ENCODE measurements at places on chromosomes 16 and 17.

GRCh38 chr17:53724726-53725125 lies 98.0 kb upstream of the KIF2B start:
- no peak for DNase-seq

DNA sequence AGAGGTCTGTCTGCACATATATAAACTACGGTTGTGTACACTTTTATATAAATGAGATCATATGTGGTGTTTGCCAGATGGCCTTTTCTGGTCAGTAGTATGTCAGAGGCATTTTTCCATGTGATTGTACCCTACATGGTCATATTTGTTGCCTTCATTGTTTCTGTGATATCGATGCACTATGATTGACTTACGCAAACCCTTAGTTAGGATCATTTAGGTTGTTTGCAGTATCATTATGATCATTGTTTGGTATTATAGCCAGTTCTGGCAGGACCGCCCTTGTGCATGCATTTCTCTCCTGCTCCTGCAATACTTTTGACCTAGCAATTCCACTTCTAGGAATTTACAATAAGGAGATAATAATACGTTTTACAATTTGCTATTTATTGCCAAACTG lies 169.1 kb downstream of the MSI2 start:
- no peak for DNase-seq

DNA sequence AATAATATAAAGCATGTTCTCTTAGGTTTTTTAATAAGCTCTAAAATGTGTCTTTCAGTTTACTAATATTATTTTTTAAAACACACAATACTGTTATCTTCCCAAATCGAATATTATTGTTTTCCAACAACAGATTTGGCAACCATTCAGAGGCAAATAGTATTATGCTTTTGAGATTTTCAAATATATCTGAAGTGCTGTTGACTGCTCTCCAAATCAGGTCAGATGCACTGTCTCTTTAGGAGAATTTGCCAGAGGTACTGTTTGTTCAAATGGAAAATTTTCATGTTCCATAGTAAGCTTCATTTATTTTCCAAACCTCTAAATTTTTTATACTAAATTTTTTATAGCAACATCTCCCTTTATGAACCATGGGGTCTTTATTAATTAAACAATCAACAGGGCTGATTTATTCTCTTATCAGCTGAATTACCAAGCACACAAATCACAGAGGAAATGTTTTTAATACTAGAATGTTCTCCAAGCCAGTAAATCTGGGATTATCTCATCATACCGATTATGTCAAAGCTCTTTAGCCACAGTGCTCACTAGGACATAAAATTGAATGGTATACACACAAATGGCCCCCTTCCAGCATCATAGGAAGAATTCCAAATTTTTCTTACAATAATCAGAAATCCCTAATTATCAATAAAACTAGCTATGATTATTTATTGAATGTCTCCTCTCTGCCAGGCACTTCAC lies 108.8 kb upstream of the HLF start:
- no peak for DNase-seq

DNA sequence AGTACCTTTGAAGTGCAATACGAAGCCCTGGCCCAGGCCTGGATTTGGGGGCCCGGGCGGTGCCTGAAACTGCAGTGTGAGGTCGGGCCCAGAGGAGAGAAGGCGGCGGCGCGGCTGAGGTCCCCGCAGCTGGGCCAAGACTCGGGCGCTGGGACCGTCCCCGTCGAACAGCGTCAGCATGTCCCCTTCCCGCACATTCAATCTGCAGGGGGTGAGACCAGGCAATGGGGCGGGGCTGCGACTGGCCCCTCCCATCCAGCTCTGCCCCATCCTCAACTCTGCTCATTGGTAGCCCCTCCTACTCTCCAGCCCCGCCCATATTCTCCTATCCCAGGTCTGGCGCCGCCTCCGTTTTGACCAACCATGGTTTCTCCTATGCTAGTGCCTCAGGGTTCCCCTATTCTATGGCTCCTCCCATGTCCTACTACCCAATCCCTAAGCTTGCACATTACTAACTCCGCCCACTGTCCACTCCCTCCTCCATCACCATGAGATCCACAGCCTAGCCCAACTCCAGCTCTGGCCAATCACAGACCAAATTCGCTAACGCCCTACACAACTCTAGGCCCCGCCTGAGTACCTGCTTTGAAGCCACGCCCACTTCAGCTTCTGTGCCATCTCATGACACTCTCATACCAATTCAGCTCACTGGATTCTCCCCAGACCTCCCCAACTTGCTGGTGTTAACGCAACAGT lies 14.4 kb upstream of the CDIPT start:
- peak; percentile 77 for DNase-seq

DNA sequence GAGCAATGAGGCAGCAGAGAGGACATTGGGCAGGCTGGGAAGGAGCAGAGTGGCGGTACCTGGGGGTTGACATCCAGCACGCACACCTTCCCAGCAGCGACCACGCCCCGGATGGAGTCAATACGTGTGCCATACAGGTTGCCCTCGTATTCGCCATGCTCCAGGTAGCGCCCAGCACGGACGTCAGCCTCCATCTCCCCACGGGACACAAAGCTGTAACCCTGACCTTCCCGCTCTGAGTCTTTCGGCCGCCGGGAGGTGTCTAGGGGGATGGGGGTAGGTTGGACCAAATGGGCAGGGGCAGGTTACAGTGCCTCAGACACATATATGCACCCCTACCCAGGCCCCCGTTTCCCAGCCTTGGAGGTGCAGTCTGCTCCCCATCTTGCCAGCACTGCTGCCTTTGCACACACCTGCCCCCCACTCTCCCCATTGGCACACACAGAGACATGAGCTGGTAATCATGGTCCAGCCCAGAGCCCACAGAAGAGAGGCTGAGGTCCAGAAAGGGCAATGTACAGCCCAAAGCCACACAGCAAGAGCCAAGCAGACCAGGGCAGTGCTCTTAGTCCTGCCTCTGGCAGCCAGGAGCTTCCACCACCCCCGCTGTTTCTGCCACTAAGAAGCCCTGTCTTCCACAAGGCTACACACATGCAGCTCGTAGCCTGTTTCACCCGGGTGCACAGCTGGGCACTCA lies 27.5 kb downstream of the MPP2 start:
- no peak for DNase-seq

DNA sequence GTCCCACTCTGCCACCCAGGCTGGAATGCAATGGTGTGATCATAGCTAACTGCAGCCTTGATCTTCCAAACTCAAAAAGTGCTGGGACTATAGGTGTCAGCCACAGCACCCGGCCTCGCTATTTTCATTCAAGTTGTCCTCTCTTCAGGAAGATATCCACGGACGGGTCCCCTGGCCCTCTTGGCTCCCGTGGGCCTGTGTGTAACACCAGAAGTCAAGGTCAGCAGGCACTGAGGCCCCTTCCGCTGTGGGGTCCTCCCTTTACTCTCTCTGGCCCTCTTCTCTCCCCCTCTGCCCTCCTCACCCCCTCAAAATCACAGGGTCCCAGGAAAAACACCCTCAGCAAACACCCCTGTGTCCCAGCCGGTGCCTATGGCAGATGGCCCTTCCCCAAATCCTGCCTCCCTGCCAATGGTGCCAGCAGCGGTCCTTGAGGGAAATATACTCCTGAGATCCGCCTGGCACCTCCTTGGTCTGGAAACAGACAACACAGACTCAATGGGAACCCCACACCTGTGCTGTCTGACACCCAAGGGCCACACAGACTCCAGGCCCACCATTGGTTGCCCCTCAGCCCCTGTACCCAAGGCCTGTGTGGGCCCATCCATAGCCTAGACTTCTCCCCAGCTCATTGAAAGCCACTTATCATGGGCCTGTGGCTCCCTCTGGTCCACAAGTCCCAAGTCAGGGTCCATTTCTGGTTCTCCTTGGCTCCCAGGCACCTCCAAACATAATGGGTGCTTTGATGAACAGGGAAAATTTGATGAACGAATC lies 221.5 kb downstream of the ZNF423 start:
- DNase-seq, result no peak

- DNase-seq, result peak; percentile 84
Observed at GRCh38 chr17:5249615-5250014, 15.0 kb upstream of the SCIMP start.

DNA sequence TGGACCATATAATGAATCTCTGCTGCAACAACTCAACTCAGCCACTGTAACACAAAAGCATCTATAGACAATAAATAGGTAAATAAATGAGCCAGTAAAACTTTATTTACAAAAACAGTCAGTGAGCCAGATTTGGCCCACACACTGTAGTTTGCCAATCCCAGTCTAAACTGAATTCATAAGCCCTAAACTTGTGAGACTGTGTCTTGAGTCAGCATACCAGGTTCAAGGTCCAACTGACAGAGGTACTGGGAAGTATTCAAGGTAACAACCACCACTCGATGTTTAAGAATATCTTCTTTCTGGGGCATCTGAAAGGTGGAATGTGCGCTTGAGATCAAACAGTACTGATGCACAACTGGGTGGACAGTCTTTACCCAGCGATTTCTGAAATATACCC lies 94.2 kb downstream of the HELZ start:
- DNase-seq, result no peak

GRCh38 chr17:67750067-67750466 lies 32.3 kb downstream of the NOL11 start:
- DNase-seq, result no peak

DNA sequence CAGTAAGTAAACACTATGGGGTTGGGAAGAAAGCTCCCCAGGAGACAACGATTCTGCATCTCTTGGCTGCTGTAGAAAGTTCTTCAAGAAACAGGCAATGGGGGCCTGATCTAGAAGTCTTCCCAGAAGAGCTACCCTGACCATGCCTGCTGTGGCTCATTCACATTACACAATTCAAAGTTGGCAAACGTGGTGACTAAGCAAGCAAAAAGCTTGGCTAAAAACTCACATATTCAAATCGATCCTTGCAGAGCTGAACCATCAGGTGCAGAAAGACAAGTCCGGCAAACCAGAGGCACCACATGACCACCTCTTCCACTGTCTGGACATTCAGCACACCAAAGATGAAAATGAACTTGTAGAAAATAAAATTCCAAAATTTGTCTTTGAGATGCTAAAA lies 16.1 kb downstream of the AMFR start:
- DNase-seq, result peak; percentile 43

GRCh38 chr17:39775031-39775430 lies 37.3 kb downstream of the GRB7 start:
- DNase-seq, result no peak

GRCh38 chr16:55914383-55914782 lies 39.2 kb upstream of the CES5A start:
- no peak for DNase-seq

- DNase-seq, result no peak
Observed at GRCh38 chr17:79202480-79202879, 127.9 kb downstream of the ENGASE start.

- DNase-seq, result peak; percentile 49
Observed at GRCh38 chr16:70715055-70715858, 29.4 kb upstream of the MTSS2 start.

- no peak for DNase-seq
Observed at GRCh38 chr16:53839150-53839549, 135.2 kb downstream of the FTO start.

Data from suppressor macrophage treated with lipopolysaccharide for 1 hour (primary cell).